ENCODE measurements at places on chromosomes 12 and 14. TPM values are rescaled to one million over a fixed set of nuclear protein-coding genes. Genes with fewer than 3 reads are reported as not detected.

Gene SLC6A15
- 14.0 TPM for polyA plus RNA-seq

Gene RAD51AP1
- 13.0 TPM for polyA plus RNA-seq

Gene CCDC184
- polyA plus RNA-seq, result 0.51 TPM

Gene CBLN3
- 1.6 TPM for polyA plus RNA-seq

Gene TUNAR
- not detected for polyA plus RNA-seq

Gene SERPINA4
- polyA plus RNA-seq, result not detected

Gene B4GALNT1
- polyA plus RNA-seq, result 0.08 TPM

Gene SUDS3
- 32.4 TPM for polyA plus RNA-seq

Gene FGF6
- polyA plus RNA-seq, result not detected

Gene IL31
- polyA plus RNA-seq, result not detected

Gene OVCH1
- not detected for polyA plus RNA-seq

Gene RDH16
- 0.10 TPM for polyA plus RNA-seq

Gene HOXC12
- polyA plus RNA-seq, result 0.35 TPM

Gene CCDC59
- polyA plus RNA-seq, result 8.5 TPM

Gene SERPINA5
- polyA plus RNA-seq, result not detected

Gene CMA1
- polyA plus RNA-seq, result not detected
